ENCODE measurements at places on chromosomes 3 and 15. TPM values are rescaled to one million over a fixed set of nuclear protein-coding genes. Genes with fewer than 3 reads are reported as not detected.
A peak's percentile ranks its signal among the peaks of the same experiment; 100 is the strongest.

- no peak for DNase-seq
Measured at GRCh38 chr3:74127256-74127655, 487.2 kb downstream of the CNTN3 start.

GRCh38 chr15:74430510-74430951, 3.2 kb downstream of the SEMA7A start:
- DNase-seq: no peak

DNA sequence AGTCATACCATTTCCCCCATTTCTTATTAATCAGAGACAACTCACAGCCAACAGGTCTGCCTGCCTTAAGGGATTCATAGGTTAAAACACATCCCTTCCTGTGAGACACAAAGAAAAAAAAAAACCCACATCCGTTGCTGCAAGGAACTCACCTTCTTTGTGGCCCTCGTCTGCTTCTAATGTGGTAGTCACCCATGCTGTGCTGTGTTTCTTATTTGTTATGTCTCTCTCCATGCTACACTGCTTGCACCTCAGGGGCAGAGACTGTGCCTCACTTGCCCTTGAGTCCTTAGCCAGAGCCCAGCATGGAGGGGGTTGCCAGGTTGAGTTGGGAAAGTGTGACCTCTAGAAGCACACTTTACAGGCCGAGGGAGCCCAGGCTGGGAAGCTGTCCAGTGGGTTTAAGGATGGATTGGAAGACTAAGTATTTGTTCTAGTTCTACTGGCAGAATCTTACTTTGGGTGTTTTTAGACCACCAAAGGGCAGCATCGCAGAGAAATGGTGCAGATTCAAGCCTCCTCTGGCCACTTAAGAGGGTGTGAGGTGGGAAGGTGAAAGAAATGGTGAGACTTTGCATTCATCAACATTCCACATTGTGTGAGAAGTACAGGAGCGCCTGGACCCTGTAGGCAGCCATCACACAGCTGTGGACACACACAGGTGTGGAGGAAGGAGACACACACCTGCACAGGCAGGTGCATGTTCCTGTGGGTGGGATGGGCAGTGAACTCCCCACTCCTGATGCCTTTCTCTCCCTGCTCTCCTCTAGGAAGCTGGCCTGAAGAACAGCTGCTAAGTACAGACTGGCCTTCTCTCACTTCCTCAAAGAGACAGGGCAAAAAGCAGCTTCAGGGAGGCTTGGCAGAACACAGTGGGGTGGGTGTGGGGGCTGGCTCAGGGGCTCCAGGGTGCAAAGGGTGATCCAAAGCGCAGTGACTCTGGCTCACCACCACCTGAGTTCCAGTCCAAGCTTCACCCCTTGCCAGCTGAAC, 48.8 kb downstream of the GLB1 start:
- peak; percentile 80 for DNase-seq

GRCh38 chr3:186318135-186318534, 43.9 kb downstream of the DGKG start:
- DNase-seq: no peak

GRCh38 chr3:55065331-55065730, 137.5 kb upstream of the LRTM1 start:
- DNase-seq: no peak

DNA sequence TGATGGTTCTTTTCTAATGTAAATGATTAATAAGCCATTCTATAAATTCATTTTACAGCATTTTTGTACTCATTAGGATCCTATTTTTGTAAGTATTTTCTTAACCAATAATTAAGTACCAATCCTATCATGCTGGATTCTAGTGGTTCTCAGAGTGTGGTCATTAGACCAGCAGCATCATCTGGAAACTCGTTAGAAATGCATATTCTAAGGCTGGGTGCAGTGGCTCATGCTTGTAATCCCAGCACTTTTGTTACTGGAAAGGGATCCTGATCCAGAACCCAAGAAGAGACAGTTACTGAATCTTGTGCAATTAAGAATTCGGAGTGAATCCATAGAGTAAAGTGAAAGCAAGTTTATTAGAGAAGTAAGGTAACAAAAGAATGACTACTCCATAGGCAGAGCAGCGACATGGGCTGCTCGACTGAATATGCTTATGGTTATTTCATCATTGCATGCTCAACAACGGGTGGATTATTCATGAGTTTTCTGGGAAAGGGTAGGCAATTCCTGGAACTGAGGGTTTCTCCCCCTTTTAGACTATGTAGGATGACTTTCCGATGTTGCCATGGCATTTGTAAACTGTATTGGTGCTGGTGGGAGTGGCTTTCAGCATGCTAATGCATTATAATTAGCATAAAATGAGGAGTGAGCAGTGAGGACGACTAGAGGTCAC, 9.9 kb upstream of the CEMIP start:
- DNase-seq: no peak

- DNase-seq: no peak
Measured at GRCh38 chr3:70464876-70465275, 152.4 kb upstream of the MDFIC2 start.

DNA sequence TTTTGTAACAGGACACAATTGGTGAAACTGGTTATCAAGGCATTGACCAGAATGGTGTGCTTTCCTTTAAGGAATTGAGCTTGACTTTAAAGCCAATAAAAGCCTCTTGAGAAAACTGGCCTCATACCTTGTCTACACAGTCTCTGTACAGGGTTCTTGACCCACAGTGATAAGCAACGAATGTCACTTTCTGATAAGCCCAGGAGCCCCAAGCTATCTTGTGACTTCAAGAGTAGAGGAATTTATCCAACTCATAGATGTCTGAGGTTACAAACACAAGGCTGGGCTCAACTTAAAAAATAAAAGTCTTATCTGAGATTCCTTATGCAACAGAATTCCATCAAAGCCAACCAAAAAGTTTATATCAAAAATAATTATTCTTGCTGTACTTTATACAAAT, 212.1 kb downstream of the GBE1 start:
- no peak for DNase-seq

- no peak for DNase-seq
Measured at GRCh38 chr3:44987332-44987731, 11.3 kb downstream of the EXOSC7 start.

- DNase-seq: no peak
Measured at GRCh38 chr15:67824197-67824968, 926 bp upstream of the SKOR1 start.

- DNase-seq: peak; percentile 20
Measured at GRCh38 chr3:126558336-126559071, at the start of gene C3orf22. C3orf22 (minus strand) TSS chr3:126558932; CDS start chr3:126553390, 5,542 bp downstream.

DNA sequence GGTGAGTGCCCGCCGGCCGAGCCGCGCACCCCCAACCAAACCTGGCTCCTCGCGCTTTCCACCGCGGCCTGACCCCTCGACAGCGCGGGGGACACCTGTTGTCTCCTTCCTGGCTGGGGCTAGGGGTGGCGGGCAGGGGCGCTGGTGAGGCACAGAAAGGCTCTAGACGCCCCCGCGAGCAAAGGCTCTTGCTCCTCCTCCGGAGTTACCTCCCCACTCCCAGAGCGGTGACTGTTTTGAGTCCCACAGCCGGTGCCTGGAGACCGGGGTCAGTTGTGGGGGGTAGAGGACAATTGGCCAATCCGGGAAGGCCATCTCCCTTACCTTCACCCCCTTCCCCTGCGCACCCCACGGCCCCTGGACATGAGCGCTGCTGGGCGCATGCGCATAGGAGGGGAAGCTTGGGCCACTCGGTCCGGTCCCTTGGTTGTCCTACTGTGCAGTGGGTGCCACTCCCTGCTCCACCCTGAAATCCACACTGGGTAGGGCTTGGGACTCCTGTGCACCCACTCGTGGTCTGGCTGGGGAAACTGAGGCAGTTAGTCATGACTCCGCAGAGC, 554 bp downstream of the CHST13 start:
- no peak for DNase-seq

DNA sequence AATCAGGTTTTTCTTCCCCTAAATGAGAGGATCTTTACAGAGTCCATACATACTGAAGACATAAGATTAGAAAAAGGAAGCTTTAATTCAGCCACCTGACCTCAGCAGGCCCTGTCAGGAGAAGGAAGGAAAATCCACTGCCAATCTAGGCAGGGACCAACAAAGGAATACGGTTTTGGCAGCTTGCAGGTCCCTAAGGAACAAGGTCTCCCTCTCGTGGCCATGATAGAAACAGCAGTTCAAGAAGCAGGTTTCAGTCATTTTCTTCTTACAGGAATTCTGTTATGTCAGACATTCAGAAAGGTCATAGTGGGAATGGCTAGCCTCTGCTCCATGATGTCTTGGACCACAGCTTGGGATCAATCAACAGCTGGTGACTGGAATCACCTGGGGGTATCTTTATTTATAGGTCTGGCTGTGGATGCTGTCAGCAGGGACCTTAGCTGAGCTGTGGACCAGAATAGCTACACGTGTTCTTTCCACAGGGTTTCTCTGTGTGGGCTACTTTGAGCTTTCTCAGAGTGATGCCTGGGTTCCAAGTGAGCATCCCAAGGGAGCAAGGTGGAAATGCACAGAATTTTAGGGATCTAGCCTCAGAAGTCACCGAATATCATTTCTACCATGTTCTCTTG, 9.4 kb upstream of the CMSS1 start:
- peak; percentile 14 for DNase-seq

- no peak for DNase-seq
Measured at GRCh38 chr3:40850861-40851260, 326.1 kb downstream of the ZNF621 start.

- DNase-seq: no peak
Measured at GRCh38 chr3:46168583-46169345, 39.3 kb downstream of the CCR1 start.

GRCh38 chr3:101074518-101074917, 81.3 kb upstream of the ABI3BP start:
- DNase-seq: no peak

- no peak for DNase-seq
Measured at GRCh38 chr3:36172699-36173098, 207.6 kb upstream of the STAC start.

DNA sequence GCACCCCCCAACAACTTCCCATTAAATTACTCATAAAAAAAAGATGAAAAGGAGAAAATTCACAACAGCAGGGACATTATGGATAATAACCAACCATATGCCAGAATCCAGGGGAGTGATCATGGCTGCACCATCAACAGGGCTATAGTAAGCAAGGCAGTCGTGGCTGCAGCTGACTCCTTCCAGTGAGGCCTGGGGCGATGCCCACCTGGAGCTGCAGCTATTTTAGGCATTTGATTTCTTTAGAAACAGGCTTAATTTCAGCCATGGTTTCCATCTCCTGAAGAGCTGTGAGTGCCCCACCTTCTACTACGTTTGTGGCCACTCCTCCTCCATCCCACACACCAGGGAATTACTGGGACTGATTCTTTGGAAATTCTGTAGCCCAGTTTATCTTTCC, 84.0 kb downstream of the MINAR1 start:
- no peak for DNase-seq

- no peak for DNase-seq
Measured at GRCh38 chr15:71899674-71900073, 89.3 kb downstream of the NR2E3 start.

DNA sequence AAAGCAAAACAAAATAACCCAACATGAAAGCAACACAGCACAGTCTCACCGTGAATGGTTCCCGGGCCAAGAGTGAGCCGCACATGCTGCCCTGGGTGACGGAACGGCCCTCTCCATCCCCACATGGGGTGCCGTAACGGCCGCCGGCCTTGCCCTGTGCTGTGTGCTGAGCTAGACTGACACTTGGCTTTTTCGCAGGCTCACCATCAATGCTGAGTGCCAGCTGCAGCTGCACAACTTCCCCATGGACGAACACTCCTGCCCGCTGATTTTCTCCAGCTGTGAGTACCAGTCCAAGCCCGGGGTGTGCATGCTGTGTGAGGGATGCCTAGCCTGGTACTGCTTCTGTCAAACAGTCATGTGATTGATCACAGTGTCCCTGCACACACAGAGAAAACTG, 357.6 kb downstream of the GABRG3 start:
- DNase-seq: no peak

DNA sequence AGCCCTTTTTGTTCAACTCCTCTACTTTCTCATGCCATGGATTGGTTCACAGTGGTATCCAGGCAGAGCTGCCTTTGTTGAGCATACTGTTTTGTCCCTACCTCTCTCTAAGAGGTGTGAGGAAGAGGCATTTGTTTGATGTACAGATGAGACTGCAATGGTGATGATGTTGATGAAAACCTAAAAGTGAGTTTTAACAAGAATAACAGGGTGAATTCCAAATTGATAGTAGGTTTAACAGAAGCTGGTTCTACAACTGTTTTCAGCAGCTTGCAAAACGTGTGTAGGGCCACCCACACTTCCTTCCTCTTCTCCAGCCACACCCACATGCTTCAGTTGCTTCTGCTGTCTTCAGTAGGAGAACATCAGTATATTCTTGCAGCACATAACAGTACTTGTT, 10.2 kb downstream of the SNRK start:
- peak; percentile 40 for DNase-seq

DNA sequence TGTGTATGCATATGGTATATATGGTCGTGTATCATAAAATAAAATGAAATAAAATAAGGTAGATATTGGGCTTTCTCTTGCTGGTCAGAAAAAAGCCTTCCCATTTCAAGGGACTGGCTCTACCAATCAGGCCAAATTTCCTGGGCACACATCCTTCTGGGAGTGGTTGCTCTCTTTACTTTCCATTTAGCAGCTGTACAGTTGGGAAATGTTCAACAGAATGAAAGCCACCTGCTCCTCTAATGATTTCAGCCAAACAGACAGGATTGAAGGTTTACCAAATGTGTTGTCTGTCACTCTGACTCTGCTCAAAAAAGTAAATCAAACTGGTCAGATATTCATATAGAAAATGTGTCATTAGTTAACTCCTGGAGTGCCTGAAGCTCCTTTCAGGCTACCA, 380.4 kb downstream of the ROBO2 start:
- DNase-seq: no peak

Gene CCR8
- 5.3 TPM for total RNA-seq

Gene HRH1
- 0.42 TPM for total RNA-seq

Gene ADAMTSL3
- total RNA-seq: not detected

Gene P4HTM
- 28.6 TPM for total RNA-seq

Gene CCK
- not detected for total RNA-seq

Gene ENTPD3
- not detected for total RNA-seq

Gene FAM98B
- total RNA-seq: 56.7 TPM

Gene TBCCD1
- total RNA-seq: 17.6 TPM

Gene CAMK2N2
- total RNA-seq: 0.77 TPM

Gene CAMP
- total RNA-seq: not detected

Gene RHOV
- total RNA-seq: 0.24 TPM

Gene SLC2A2
- not detected for total RNA-seq

Gene TM4SF1
- 0.27 TPM for total RNA-seq
